SJSA1 (cell line): ENCODE measurements at places on chromosomes 3 and 15. TPM values are rescaled to one million over a fixed set of nuclear protein-coding genes. Genes with fewer than 3 reads are reported as not detected.

- DNase-seq = no peak
Measured at GRCh38 chr3:8517487-8517886, 15.9 kb downstream of the LMCD1 start.

- DNase-seq = peak; percentile 60
Measured at GRCh38 chr3:16482770-16483531, 30.5 kb downstream of the RFTN1 start.

- no peak for DNase-seq
Measured at GRCh38 chr3:81444817-81445460, 316.5 kb downstream of the GBE1 start.

DNA sequence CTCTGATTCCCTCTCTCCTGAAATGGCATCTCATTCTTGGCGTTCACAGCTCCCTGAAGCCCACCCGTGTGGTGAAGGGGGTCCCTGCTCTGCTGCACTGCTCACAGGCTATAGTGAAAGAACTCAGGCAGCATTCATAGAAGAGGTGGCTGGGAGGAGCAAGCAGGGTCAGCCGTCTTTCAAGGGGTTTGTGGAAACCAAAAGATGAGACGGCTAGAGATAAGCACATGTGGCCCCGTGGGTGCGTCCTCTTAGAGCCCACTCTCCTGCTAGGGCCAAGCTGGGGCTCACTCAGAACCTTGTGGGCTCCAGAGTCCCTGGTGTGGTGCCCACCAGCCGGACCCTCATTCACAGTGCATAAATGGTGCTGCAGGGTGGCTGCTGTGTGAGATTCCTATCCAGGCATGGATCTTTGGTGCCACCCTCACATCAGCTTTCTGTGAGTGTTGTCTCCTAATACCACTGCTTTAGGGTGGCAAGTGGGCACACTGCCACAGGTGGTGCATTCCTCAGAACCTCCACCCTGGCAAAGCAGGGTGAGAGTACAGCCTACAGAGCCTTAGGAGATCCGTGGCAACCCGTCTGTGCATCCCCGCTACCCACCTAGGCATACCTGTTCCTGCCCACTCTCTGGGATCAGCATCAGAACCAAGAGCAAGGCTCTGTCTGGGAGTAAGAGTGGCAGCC lies 11.2 kb upstream of the SEMA4B start:
- DNase-seq = no peak

DNA sequence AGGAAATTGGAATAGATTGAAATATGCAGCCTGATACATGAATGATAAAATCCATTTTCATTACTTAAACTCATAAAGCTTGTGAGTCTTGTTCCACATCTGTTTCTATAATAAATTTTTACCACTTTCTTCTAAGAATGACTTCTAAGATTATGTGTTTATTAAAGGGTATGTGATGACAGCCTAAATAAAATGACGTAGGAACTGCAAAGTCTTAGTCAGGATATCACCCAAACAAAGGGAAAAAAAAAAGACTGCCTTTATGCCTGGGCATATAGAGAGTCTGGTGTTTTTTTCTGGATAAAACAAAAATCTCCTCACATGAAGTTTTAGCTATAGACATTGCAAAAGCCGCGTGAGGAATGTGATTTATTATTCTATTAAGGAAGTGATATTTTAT lies 844.0 kb downstream of the DIPK2A start:
- DNase-seq = no peak

DNA sequence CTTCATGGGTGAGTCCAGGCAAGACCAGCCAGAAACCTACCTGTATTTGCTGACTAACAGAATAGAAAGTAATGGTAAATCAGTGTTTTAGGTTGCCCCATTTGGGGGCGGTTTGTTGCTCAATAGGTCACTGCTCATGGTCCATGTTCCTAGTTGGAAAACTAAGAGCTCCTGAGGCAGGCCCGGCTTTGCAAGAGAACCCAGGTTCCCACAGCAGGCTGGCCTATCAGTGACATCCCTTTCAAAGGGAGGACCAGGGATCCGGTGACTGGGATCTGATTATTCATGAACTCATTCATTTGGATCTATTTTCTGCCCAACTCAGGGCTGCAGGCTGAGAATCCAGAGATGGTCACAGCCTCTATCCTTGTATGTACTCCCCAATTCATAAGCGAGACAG lies 163.9 kb downstream of the WNT7A start:
- no peak for DNase-seq

- DNase-seq = no peak
Measured at GRCh38 chr3:102006812-102007485, 157.6 kb downstream of the NFKBIZ start.

DNA sequence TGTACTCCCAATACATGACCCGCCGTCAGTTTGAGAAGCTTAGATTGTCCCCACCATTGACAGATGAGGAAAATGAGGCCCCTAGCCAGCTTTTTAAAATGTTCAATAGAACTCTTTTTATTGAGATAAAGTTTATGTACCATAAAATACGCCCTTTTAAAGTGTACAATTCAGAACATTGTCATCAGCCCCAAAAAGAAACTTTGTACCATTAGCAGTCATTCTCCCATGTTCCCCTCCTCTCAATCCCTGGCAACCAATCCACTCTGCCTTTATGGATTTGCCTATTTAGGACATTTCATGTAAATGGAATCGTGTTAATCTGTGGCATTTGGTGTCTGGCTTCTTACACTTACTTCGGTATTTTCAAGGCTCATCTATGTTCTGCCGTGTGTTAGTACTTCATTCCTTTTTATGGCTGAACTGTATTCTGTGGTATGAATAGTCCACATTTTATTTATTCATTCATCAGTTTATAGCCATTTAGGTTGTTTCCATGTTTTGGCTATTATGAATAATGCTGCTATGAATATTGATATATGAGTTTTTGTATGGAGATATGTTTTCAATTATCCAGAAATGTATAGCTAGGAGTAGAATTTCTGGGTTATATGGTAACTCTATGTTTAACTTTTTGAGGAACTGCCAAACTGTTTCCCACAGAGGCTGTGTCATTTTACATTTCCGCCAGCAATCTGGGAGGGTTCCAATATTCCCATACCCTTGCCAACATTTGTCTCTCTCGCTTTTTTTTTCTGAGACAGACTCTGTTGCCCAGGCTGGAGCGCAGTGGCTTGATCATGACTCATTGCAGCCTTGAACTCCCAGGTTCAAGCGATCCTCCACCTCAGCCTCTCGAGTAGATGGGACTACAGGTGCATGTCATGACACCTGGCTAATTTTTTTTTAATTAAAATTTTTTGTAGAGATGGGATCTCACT lies 15.3 kb upstream of the PTPN23 start:
- no peak for DNase-seq

MYL3 gene
- total RNA-seq = not detected in 2 replicates

CYP8B1 gene
- total RNA-seq = not detected in 2 replicates
